Myometrial cell (primary cell): ENCODE measurements at places on chromosomes 3 and 15. TPM values are rescaled to one million over a fixed set of nuclear protein-coding genes. Genes with fewer than 3 reads are reported as not detected.

ANKRD34C gene
- total RNA-seq = not detected in 2 replicates

GATA2 gene
- total RNA-seq = 36.9 and 43.2 TPM in 2 replicates

ANKDD1A gene
- 0.35 and 1.7 TPM in 2 replicates for total RNA-seq

MRPS11 gene
- 43.2 and 46.7 TPM in 2 replicates for total RNA-seq

MINDY4B gene
- not detected in 2 replicates for total RNA-seq

PYGO1 gene
- 2.0 and 3.9 TPM in 2 replicates for total RNA-seq

TMEM108 gene
- total RNA-seq = not detected in 2 replicates

INSYN1 gene
- total RNA-seq = not detected in 2 replicates

KCTD6 gene
- total RNA-seq = 3.5 and 3.7 TPM in 2 replicates

NME9 gene
- not detected in 2 replicates for total RNA-seq

GLDN gene
- 0.29 and 0.53 TPM in 2 replicates for total RNA-seq

STRIT1 gene
- not detected in 2 replicates for total RNA-seq

SEMA3G gene
- not detected in 2 replicates for total RNA-seq

C3orf49 gene
- total RNA-seq = not detected in 2 replicates

LRCH3 gene
- total RNA-seq = 15.0 and 17.9 TPM in 2 replicates

LMOD3 gene
- not detected in 2 replicates for total RNA-seq

PLD1 gene
- total RNA-seq = 4.9 and 8.0 TPM in 2 replicates

KNG1 gene
- total RNA-seq = not detected in 2 replicates
